ENCODE measurements at places on chromosomes 6 and 20.

GRCh38 chr6:45951321-45952167, 64.1 kb downstream of the CLIC5 start:
- no peak for DNase-seq

GRCh38 chr6:14716499-14717146, 529.2 kb upstream of the JARID2 start:
- DNase-seq = no peak

DNA sequence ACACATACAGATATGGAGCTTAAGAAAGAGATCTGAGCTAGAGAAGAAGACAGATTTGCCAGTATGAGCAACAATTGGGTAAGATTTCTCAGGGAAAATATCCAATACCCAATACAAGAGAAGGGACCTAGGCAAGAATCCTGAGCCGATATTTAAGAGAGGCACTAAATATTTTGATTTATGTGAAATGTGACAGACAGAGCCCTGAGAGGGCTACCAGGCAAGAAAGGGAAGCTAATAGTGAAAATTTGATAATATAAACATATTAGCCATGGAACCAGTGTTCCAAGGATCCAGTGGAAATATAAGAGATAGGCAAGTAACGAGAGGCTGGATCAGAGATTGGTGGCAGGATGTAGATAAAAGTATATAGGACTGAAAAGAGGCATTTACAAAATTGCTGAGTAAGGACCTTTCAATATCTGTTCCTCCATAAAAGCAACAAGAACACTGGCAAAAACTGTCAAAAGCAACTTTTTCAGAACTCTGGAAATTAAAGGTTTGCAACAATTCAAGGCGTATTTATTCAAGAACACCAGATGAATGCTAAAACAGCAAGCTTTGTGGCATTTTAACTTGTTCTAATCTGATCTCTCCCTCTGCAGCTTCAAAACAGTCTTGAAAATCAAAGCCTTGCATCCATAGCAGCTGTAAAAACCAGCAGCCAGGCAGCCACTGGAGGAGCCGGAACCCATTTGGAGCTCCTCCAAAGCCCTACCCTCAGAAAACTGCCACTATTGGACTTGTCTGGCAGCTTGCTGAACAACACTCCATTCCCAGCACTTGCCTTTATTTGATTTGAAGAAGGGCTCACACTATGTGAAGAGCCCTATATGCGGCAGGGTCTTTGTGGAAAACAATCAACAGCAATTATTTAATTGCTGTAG, 58.8 kb downstream of the REV3L start:
- no peak for DNase-seq

GRCh38 chr20:52309181-52309580, 117.6 kb upstream of the ZFP64 start:
- no peak for DNase-seq

DNA sequence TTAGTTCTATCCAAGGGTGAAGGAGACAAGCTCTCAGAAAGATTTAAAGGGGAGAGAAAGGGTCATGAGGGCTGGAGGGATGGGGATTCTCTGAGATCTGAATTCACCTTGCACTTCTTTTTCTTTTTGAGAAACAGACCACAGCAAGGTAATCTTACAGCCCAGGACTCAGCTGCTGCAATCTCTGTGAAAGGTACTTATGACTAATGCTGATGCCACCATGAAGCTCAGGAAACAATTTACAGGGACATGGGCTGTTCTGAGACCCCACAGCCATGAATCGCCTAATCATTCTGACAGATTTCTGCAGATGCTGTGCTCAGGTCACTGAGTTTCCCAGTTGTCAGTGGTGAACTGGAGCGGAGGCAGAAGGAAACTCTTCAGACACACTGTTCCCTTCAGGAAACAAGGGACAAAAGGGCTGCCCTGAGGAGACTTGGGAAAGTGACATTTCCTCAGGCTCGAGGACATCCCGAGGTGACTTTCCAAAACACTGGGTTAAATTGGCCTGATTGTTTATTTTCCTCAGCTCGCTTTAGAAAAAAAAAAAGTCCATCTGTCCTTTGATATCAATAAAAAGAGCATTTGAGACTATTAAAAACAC, 103.8 kb upstream of the PLCB4 start:
- DNase-seq = no peak

DNA sequence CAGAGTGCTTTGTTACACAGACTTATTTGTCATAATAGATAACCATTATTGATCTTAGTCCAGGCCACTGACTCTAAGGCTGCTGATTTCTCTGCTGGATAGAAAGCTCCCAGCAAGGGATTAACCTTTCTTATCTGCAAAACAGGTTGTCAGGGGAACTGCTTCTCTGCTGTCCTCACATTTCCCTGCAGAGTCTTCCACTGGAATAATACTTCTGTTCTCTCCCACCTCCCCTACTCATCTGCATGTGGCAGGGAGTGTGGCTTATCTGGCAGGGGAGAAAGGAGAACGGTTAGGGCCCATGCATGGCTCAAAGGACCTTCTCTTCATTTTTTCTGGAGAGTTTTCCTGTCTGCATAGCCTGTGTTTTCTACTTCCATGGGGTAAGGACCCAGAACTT, 86.2 kb downstream of the LAMP5 start:
- DNase-seq = no peak

GRCh38 chr6:56959938-56960337, 5.0 kb downstream of the BEND6 start:
- no peak for DNase-seq

- no peak for DNase-seq
These were observed 384.9 kb downstream of the CENPW start for GRCh38 chr6:126724821-126725220.

GRCh38 chr20:479487-479886, 17.2 kb upstream of the TBC1D20 start:
- DNase-seq = no peak

- DNase-seq = no peak
These were observed 256.2 kb upstream of the MANEA start for GRCh38 chr6:95321126-95321525.

GRCh38 chr20:19508449-19508848, 249.6 kb upstream of the RIN2 start:
- no peak for DNase-seq

DNA sequence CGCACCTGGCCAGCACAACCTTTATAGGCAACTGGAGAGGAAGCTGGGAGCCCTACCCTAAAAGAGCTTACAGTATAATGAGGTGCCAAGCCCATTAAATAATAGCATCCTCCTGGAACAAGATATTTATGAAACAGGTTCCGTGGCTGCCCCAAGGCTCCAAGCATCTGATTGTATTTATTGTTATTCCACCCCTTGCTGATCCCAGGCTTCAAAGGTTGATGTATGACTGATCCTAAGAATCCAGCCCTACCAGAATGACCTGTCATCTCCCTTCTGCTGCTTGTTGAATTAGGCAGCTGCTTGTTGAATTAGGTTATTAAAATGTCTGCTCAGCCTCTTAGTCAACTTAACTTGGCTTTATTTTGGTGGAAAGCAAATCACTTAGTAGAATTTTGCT, 35.2 kb upstream of the SASH1 start:
- no peak for DNase-seq

GRCh38 chr6:157185986-157186385, 137.3 kb downstream of the TMEM242 start:
- DNase-seq = no peak

GRCh38 chr6:33996120-33996475, 149.8 kb downstream of the GRM4 start:
- no peak for DNase-seq

DNA sequence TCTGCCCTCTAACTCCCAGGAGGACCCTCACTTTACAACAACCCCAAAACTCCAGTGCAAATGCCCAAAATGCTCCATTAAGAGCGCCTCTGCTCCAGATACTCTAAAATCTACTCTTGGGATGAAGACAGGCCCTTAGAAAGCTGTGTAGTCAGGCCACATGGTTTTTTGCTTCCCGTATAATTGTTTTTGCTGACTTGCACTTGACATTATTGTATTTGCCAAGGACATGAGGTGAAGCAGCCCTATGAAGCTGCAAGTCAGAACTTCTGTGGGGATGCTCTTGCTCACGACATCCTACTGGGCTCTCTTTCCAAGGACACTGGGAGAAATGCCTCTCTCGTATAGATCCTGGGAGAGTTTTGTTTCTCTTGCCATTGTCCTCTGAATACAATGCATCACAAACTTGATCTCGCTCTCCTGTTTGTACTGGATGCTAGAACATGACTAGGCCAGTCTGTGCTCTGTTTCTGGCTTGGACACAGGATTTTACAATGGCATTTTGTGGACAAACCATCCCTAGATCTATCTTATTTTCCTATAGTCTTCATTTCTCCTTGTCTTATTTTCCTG, 177.2 kb upstream of the DTNBP1 start:
- no peak for DNase-seq

DNA sequence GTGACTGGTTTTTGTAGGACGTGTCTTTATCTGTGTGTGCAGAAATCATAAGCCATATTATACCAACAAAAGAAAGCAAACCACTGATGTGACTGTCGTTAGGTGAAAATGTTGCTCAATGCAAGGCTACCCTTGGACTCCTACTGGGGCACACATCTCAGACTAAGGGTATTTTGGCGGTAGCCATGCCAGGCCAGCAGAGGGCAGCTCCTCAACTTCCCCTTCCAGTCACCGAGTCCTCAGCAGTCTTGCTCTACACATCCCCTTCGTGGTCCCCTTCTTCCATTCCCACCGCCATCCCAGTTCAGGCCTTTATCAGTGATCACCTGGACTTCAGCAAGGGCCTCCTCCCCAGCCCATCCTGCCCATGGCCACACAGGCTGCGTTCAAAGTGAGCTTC, 113.7 kb upstream of the GGTLC1 start:
- DNase-seq = no peak

- DNase-seq = no peak
These were observed 114.3 kb downstream of the GJA1 start for GRCh38 chr6:121549736-121550135.

- DNase-seq = no peak
These were observed 129.7 kb upstream of the FAM83B start for GRCh38 chr6:54716877-54717276.

GRCh38 chr6:146915671-146916127, 288.5 kb upstream of the STXBP5 start:
- no peak for DNase-seq

Data from CD4-positive, alpha-beta T cell (primary cell).